ENCODE measurements at places on chromosomes 16 and 17. TPM values are rescaled to one million over a fixed set of nuclear protein-coding genes. Genes with fewer than 3 reads are reported as not detected.

- H3K4me1 ChIP-seq: no peaks in the 10 kb centered on the region
- H3K27me3 ChIP-seq: no peaks in the 10 kb centered on the region
- H3K4me3 ChIP-seq: no peak overlapping the region
These were observed 506.7 kb downstream of the HAPSTR1 start for GRCh38 chr16:9597967-9598730.

- no peaks in the 10 kb centered on the region for H3K27me3 ChIP-seq
- no peak overlapping the region for H3K27ac ChIP-seq
- DNase-seq: no peak
- H3K4me3 ChIP-seq: no peak overlapping the region
- no peaks in the 10 kb centered on the region for H3K4me1 ChIP-seq
These were observed 214.4 kb downstream of the UTP18 start for GRCh38 chr17:51474764-51475163.

DNA sequence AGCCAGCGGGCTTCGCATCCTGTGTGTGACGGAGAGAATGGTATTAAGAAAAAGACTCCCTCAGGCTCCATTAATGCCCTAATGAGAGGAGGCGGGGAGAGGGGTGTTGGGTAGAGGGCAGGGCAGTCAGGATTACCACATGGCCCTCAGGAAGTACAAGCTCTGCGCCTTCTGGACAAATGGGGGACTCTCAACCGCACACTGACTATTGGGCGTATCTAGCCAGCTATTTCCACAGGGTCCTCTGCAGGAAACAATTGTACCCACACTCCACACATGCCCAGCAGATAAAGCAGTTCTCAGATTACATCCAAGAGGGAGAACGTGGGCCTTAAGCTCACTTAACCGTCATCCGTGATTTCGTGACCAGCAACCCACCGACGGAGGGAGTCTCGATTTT lies 14.7 kb downstream of the NXN start:
- peaks cover 54% of the 10 kb centered on the region for H3K4me1 ChIP-seq
- H3K27ac ChIP-seq: peak overlapping the region; percentile 92
- H3K36me3 ChIP-seq: peaks cover 7% of the 10 kb centered on the region
- DNase-seq: no peak
- peaks cover 2% of the 10 kb centered on the region for H3K27me3 ChIP-seq

DNA sequence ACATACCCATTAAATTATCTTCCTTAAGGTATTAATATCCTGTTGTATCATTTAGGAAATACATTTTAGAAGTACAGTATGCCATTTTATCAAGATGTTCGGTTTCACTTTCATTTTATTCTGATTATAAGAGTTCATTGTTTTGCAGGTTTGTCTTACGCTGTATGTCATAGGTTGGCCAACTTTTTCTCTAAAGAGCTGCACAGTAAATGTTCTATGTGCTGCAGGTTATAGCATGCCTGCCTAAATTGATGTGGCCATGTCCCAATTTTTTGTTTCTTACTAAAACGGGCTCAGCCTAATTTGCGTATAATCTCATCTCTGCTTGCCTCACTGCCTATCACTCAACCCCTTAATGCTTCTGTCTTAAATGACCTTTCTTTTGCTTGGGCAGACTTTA lies 126.4 kb downstream of the USP22 start:
- DNase-seq: no peak
- H3K27me3 ChIP-seq: no peaks in the 10 kb centered on the region
- no peak overlapping the region for H3K27ac ChIP-seq
- H3K36me3 ChIP-seq: no peaks in the 10 kb centered on the region
- peaks cover 25% of the 10 kb centered on the region for H3K4me1 ChIP-seq

GRCh38 chr17:66268247-66268927 lies 34.0 kb upstream of the PRKCA start:
- peak overlapping the region; percentile 34 for H3K4me3 ChIP-seq
- no peaks in the 10 kb centered on the region for H3K27me3 ChIP-seq
- peaks cover 52% of the 10 kb centered on the region for H3K4me1 ChIP-seq
- no peaks in the 10 kb centered on the region for H3K36me3 ChIP-seq
- peak; percentile 71 for DNase-seq
- peak overlapping the region; percentile 64 for H3K27ac ChIP-seq

- H3K36me3 ChIP-seq: no peaks in the 10 kb centered on the region
- H3K27ac ChIP-seq: no peak overlapping the region
- H3K4me3 ChIP-seq: no peak overlapping the region
- H3K27me3 ChIP-seq: peaks cover 8% of the 10 kb centered on the region
- no peak for DNase-seq
These were observed 14.4 kb downstream of the CA4 start for GRCh38 chr17:60164164-60164563.

DNA sequence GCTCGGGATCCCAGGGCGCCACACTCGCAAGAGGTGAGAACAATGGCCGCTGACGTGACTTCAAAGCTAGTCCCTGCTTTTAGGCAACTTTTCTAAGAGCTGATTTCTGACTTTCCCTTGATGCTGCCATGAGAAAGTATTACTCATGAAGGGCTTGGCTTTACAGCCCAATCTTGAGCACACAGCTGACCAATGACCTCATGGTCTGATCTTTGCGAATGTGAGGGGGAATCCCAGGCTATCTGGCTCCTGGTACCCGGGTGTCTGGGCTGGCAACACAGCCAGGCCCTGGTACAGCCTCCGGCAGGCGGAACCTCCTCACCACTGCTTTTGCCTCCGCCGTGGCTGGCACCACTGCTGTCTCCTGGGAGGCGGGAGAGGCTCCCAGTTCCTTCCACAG lies 17.5 kb downstream of the NDUFAF8 start:
- no peaks in the 10 kb centered on the region for H3K36me3 ChIP-seq
- peaks cover 17% of the 10 kb centered on the region for H3K4me1 ChIP-seq
- H3K27ac ChIP-seq: no peak overlapping the region
- DNase-seq: peak; percentile 20
- no peak overlapping the region for H3K4me3 ChIP-seq

- peak; percentile 68 for DNase-seq
- H3K4me3 ChIP-seq: peak overlapping the region; percentile 58
- peak overlapping the region; percentile 73 for H3K27ac ChIP-seq
- H3K27me3 ChIP-seq: peaks cover 1% of the 10 kb centered on the region
- H3K36me3 ChIP-seq: peaks cover 4% of the 10 kb centered on the region
These were observed 114.0 kb downstream of the C16orf95 start for GRCh38 chr16:87203060-87203656.

- no peak overlapping the region for H3K27ac ChIP-seq
- peak; percentile 28 for DNase-seq
- peaks cover 2% of the 10 kb centered on the region for H3K27me3 ChIP-seq
- no peaks in the 10 kb centered on the region for H3K36me3 ChIP-seq
- peaks cover 9% of the 10 kb centered on the region for H3K4me1 ChIP-seq
- H3K4me3 ChIP-seq: no peak overlapping the region
These were observed 17.2 kb downstream of the GINS3 start for GRCh38 chr16:58409316-58409973.

DNA sequence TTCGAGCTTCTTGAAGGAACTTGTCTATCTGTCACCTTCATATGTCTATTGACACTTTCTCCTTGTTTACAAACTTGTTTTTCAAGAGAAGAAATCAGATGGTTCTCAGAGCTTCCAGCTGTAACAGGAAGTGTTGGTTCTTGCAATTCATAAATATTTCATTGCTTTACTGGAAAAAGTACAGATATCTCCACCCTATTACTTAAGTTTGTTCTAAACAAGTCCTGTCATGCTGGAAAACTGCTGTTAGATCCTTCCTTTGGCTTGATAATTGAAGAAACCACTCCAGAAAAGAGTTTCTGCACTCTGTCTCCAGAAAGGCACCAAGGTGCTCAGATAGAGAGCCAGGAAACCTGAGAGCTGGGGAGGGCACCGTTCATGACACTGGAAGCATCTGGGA lies 181.6 kb downstream of the DNAH9 start:
- H3K27ac ChIP-seq: no peak overlapping the region
- no peaks in the 10 kb centered on the region for H3K4me1 ChIP-seq
- no peak for DNase-seq
- H3K27me3 ChIP-seq: no peaks in the 10 kb centered on the region
- no peak overlapping the region for H3K4me3 ChIP-seq
- H3K36me3 ChIP-seq: no peaks in the 10 kb centered on the region

DNA sequence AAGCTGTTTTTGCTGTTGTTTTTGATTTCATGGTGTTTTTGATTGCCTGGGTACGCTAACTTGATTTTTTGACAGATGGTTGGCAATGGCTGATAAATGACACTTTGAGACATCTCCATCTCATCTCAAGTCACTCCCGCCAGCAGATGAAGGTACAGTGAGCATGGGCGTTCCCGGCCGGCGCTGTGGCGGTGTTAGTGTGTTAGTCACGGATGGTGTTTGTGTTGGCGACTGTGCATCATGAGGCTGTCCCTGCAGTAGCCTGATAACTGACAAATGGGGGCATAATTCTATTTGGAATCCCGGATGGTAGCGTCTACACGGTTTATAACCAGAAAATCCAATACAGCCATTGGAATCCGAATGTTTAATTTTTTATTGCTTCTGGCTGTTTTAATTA lies 81.6 kb upstream of the ZNF750 start:
- DNase-seq: no peak
- no peaks in the 10 kb centered on the region for H3K27me3 ChIP-seq
- no peak overlapping the region for H3K4me3 ChIP-seq
- 0 out of 2 replicates have a peak, but pooled peaks cover 2% of the 10 kb centered on the region for H3K36me3 ChIP-seq

DNA sequence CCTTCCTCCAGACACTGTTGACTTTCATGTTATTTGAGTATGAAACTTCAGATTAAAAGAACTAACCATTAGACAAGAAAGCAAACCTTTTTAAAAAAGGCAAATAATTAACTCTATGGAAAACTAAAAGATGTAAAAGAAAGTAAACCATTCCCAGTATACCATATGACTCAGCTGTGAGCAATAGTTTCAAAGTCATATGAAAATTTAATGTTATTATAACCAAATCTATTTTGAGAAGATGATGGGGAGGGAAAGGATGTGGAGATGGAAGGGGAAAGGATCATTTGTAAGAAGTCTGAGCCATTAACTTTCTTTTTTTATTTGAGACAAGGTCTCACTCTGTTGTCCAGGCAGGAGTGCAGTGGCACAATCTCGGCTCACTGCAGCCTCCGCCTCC lies 131.8 kb downstream of the IRX5 start:
- peaks cover 8% of the 10 kb centered on the region for H3K27me3 ChIP-seq
- H3K36me3 ChIP-seq: no peaks in the 10 kb centered on the region
- 0 out of 2 replicates have a peak overlapping the region, but pooled peaks have one; percentile 3 for H3K27ac ChIP-seq

- no peaks in the 10 kb centered on the region for H3K27me3 ChIP-seq
- no peaks in the 10 kb centered on the region for H3K36me3 ChIP-seq
- H3K4me1 ChIP-seq: no peaks in the 10 kb centered on the region
These were observed 16.2 kb downstream of the WWOX start for GRCh38 chr16:78115659-78116058.

DNA sequence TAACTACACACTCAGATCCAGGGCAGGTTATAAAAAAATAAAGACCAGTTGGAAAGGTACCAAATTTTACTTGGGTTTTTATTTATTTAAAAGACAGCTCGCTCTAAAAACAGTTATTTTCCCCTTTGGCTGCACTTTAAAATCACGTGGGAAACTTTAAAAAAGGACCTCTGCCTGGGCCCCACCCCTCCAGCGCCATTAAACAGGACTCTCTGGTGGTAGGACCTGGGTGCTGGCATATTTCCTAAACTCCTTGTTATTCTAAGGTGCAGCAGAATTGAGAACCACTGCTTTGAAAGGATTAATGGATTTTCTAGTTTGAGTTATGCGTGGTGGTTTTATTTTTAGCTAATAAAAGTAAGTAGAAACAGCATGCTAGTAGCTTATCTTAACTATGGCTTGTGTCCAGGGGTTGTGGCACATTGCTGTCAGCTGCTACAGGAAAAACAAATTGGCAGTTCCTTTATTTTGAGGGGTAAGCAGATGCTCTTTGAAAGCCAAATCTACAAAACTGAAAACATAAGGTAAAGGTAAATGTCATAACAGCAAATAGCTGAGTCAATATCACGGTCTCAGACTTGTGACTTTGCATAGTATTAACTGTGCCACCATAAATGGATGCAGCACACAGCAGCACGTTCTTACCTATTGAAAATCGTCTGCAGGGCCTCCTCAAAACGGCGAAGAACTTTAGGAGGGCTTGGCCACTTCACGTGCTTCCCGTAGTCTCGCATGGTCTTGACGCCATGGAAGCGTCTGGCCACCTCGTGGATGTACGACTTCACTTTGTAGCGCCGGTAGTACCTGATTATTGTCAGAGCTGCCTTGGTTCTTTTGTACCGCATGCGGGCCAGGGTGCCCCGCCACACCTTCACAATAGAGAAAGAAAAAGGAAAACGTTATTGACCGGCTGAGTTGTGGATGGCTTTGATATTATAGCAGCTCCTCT lies 172.0 kb downstream of the CDK5R1 start:
- DNase-seq: no peak
- peaks cover 16% of the 10 kb centered on the region for H3K4me1 ChIP-seq
- H3K27ac ChIP-seq: no peak overlapping the region
- H3K4me3 ChIP-seq: no peak overlapping the region
- H3K27me3 ChIP-seq: no peaks in the 10 kb centered on the region

DNA sequence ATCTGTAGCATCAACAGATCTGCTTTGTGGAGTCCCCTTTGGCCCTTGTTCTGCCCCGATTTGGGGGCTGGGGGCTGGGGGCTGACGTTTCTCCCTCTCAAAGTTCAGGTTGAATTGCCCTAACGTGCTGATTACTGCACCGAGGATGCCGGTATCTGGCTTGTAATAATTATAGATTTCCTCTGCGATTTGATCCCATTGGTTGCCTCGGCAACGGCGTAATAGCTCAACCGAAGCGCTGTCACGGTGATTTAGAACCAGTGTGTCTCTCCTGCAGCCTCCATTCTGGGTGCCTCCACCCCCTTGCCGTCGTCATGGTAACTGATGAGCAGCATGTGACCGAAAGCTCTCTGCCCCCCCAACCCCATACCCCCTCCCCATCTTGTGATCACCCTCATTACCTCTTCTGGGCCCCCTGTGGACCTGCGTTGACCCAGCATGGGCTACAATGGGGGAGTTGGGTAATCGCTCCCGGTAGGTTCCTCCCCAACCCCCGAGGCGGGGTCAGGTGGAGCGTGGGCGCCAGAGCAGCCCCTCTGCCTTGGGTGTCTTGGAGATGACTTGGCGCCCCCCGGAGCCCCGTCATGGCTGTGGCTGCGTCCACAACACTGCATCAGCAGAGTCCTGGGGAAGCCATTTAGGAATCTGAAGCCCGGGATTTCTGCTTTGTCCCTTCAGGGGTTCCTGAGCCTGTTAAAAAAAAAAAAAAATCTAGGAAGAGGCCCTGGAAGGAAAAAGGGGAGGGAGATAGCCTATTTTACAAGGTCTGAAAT lies 38.4 kb downstream of the ABAT start:
- DNase-seq: no peak
- no peak overlapping the region for H3K27ac ChIP-seq
- no peaks in the 10 kb centered on the region for H3K36me3 ChIP-seq
- no peak overlapping the region for H3K4me3 ChIP-seq
- H3K27me3 ChIP-seq: peaks cover 13% of the 10 kb centered on the region

GRCh38 chr17:143785-144281 lies 6.5 kb downstream of the SCGB1C2 start:
- H3K36me3 ChIP-seq: no peaks in the 10 kb centered on the region
- no peaks in the 10 kb centered on the region for H3K4me1 ChIP-seq
- DNase-seq: peak; percentile 39
- H3K27me3 ChIP-seq: peaks cover 8% of the 10 kb centered on the region

Gene CCL14
- not detected for total RNA-seq

Gene CDRT15
- total RNA-seq: not detected

Gene FOXC2
- total RNA-seq: 7.7 TPM

Gene TLCD3B
- 0.23 TPM for total RNA-seq

Gene KCNJ2
- 0.48 TPM for total RNA-seq

Gene SLC47A2
- not detected for total RNA-seq

Gene KRTAP2-1
- 0.41 TPM for total RNA-seq

Gene TNFRSF13B
- total RNA-seq: not detected

Gene CTRB1
- not detected for total RNA-seq

Gene KRT26
- not detected for total RNA-seq

Measured in HFFc6 (cell line).